Renal cortical epithelial cell (primary cell): ENCODE measurements at places on chromosomes 16 and 17. TPM values are rescaled to one million over a fixed set of nuclear protein-coding genes. Genes with fewer than 3 reads are reported as not detected.

DNA sequence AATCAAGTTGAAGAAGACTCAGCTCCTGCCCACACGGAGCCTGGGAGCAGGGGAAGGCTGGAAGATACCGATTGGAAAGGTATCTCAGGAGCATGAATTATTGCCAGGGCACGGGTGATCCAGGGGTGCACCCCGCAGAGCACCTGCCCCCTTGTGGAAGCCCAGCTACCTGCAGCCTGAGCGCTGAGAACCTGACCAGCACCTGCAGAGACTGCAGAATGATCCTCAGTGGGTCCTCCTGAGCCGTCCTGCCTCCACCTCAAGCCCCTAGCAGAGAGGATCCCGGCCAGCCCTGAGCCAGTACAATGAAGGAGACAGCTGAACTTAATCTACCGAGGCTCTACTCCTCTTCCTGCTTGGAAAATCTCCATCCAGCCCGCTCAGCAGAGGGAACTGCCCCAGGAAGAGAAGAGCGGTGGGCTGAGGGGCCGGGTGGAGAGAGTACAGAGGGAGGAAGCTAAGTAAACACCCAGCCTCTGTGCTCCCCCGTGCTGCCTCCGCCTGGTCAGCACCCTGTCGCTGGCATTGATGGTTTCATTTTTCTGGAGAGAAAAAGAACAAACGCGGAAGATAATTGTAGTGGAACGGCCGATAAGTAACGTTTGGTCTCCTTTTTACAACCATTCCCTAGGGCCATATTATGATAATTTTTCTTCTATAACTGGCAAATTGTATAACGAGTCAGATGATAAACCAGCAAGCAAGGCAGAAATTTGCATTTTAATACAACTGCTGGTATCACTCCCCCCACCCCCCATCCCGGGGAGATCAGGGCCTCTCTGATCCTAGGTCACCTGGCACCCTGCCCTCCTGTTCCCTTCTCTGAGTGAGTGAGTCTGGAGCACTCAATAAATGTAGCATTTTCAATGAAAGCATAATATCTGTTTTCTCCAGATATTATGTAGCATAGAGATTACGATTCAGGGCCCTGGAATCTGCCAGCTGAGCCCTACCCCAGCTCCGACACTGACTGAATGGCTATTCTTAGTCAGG is 204.5 kb upstream of the RPL38 start:
- peak; percentile 2 for DNase-seq

- no peak for DNase-seq
Observed at GRCh38 chr16:1771864-1772361, 570 bp upstream of the NME3 start.

The CCDC40 gene
- 1.4 and 23.4 TPM in 2 replicates for total RNA-seq

The POLG2 gene
- total RNA-seq, result 4.5 and 11.4 TPM in 2 replicates

- DNase-seq, result no peak
Observed at GRCh38 chr16:23310217-23310616, 8.1 kb downstream of the SCNN1B start.

DNA sequence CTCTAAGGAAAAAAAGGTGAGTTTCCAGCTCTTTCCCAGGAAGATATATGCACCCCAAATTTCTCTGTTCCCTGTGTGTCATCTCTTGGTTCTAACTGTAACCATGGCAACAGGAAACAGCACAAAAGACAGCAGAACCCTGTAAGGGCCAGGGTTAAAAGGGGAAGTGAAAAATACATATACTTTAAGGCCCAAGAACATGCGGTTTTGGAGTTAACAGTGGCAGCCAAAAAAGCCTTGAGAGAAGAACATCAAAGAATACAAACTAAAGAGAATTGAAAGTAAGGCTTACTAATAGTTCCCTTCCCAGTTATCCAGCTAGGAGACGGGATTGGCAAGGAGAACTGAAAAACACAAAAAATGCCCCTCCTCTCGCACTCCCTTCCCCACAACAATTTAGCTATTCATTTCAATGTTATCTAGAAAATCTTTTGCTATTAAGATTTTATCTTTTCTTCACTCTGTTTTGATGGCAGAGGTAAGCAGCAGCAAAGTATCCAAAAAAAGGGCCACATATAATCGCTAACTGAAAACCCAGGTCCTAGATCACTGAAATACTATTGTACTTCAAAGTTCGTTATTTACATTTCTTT is 1.5 kb downstream of the SPOP start:
- DNase-seq, result peak; percentile 20

The PRSS21 gene
- 1.2 and 3.1 TPM in 2 replicates for total RNA-seq

The RRAD gene
- 177 and 379 TPM in 2 replicates for total RNA-seq

DNA sequence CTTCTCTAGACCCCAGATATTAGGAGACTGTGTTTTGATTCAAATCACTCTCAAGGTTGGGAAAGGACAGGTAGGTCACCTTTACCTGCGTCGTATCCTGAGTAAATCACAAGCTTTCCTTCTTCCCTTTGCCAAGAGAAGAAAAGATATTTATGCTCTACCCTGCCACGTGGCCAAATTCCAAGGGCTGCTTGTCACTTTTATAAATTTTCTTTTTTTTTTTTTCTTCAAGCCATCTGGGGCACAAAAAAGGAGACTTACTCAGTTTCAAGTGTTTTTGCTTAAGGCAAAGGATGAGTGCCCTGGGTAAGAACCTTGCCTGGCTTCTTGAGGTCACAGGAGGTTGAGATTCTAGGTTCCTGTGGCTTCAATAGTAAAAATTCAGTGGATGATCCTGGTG is 285.1 kb downstream of the TMEM114 start:
- DNase-seq, result no peak
